ENCODE measurements at places on chromosomes 4 and X. TPM values are rescaled to one million over a fixed set of nuclear protein-coding genes. Genes with fewer than 3 reads are reported as not detected.

GRCh38 chr4:87251106-87251505, 30.7 kb upstream of the KLHL8 start:
- DNase-seq: no peak

GRCh38 chrX:9337046-9337445, 127.8 kb upstream of the TBL1X start:
- DNase-seq: no peak

DNA sequence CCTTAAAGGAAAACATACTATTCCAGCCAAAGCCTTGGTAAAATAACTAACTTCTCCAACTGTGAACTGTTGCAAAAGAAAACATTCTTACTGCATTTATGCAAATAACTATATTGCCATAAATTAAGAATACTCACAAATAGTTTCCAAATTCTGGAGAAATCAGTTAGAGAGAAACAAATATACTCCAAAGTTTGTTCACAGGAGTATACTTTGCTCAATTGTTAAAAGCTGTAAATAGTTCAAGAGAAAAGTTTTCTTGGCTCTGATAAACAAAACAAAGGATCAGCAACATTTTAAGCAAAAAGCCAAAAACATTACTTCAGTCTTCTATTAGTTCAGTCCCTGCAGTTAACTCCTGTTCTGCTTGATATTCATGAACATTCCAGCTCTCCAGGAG, 83.0 kb downstream of the EIF4E start:
- no peak for DNase-seq

- DNase-seq: no peak
These were observed 11.6 kb downstream of the PLAC1 start for GRCh38 chrX:134646691-134647090.

- no peak for DNase-seq
These were observed 25.1 kb upstream of the CLDN34 start for GRCh38 chrX:9942086-9942485.

GRCh38 chrX:38816155-38816554, 14.9 kb downstream of the MID1IP1 start:
- no peak for DNase-seq

STK32B gene
- 0.69 TPM for total RNA-seq

NRK gene
- 48.2 TPM for total RNA-seq

GRCh38 chr4:13470379-13470778, 13.8 kb downstream of the RAB28 start:
- no peak for DNase-seq

NPY5R gene
- not detected for total RNA-seq

L1CAM gene
- total RNA-seq: 2.1 TPM

SLC6A8 gene
- 65.6 TPM for total RNA-seq

- DNase-seq: no peak
These were observed 112.2 kb downstream of the AKAP4 start for GRCh38 chrX:50088645-50089044.

- no peak for DNase-seq
These were observed 87.0 kb upstream of the TSPAN5 start for GRCh38 chr4:98745366-98745765.

HS3ST1 gene
- 6.2 TPM for total RNA-seq
